NCI-H345 (cell line): ENCODE measurements at places on chromosomes 3 and 15.

DNA sequence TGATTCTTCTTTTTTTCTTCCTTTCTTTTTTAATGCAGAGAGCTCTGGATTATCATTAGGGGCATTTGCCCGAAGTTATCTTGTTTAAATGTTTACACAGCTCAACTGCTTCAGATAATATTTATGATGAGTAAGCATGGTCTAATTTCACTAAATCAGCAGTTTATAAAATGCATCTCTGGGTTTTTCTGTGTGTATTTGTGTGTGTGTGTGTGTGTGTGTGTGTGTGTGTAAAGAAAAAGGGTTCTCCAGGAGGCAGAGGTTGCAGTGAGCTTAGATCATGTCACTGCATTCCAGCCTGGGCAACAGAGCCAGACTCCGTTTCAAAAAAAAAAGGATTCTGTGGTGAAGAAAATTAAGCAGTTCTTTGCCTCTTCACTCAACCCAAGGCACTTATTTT is 25.9 kb upstream of the TNFSF10 start:
- no peak for DNase-seq

GRCh38 chr15:81481346-81481745 is 107.3 kb upstream of the TMC3 start:
- no peak for DNase-seq

DNA sequence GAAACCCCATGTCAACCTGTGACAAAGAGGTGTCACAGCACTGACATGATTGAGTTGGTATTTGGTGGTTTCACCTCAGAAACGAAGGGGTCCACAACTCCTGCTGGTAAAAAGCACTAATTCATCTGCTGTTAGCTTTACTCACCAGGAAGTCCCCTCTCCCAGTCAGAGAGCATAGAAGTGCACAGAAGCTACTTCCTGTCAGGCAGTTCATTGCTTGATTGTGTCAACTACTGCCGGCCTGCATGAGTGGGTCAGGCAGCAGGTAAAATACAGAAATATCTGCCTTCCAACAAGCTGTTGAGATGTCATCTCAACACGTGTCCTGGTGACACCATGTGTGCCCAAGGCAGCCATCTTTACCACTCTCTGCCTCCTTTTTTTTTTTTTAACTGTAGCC is 596.6 kb upstream of the NR2F2 start:
- DNase-seq = no peak

DNA sequence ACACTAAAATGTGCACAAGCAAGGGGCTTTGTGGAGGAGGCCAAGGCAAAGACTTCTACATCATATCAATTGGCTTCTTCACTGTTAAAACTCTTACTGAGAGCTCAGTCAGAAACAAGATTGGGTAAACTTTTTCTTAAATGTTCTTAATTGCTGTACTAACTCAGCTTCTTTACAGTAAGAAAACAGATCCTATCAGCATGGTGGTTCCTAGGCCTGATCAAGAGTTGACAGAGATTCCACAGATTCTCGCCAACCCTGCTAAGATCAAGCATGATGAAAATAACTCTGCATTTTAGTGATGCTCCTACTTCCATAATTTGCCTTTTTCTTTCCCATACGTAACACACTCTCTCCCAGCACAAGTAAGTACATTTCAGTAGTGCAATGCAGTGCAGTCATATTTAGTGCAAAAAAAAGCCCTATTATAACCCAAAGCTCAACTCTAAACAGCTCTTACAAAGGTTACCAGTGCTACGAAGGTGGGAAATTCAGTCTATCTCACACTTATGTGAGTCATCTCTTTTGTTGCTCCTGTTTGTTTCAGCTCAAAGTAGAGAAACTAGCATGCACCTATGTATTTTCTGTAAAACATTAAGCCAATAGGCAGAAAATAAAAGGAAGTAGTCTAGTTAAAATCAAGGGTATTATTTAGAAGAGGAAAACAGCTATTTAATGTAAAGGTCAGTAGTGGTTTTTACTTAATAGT is 29.9 kb downstream of the TIGIT start:
- no peak for DNase-seq

DNA sequence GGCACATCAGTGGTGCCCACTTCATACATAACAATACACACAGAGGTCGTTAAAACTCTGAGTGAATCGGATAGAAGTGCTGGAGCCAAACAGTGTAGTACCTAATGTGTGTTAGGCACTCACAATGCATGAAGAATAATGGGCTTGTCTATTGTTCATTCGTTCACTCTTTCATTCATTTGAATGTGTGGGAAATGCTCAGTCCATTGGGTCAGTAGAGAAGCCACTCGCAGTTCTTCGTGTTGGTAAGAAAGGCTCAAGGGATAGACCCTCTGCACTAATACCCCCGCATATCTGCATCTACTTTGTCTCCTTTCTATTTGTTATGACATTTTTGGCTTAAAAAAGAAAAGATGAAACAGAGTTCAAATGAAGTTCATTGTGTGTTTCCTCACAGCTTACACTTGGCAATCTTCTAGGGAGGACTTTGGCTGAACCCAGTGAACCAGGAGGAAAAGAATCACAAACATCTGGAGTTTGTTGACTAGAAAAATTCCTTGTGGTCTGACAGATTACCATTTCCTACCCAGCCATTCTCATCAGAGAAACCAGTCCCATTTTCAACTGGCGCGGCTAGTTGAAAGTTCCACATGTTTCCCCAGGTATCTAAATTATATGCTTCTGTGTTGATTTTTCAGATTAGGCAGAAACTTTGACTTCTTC is 32.8 kb upstream of the MFSD1 start:
- no peak for DNase-seq

GRCh38 chr3:190458040-190458439 is 8.3 kb upstream of the TMEM207 start:
- DNase-seq = no peak

GRCh38 chr3:143412084-143412483 is 292.5 kb downstream of the CHST2 start:
- no peak for DNase-seq

GRCh38 chr3:160987982-160988964 is 116.9 kb downstream of the B3GALNT1 start:
- no peak for DNase-seq

GRCh38 chr3:55297706-55298105 is 189.4 kb downstream of the WNT5A start:
- peak; percentile 72 for DNase-seq

DNA sequence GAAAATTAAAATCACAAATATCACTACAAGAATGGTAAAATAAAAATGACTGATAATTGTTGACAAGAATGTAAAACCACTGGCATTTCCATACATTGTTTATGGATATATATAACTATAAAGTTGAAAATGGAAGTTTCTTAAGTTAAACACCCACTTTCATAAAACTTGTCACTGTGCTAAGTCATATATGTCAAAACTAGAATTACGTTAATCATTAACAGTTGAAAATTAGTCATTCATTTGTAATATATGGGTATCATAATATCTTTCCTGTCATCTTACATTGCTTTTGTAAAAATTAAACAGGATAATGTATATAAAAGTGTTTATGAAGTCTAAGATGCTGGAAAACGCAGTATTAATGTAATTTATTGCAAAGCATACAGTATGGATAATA is 1398.6 kb upstream of the ALCAM start:
- DNase-seq = no peak

- no peak for DNase-seq
These were observed 27.2 kb upstream of the TMEM158 start for GRCh38 chr3:45253316-45253715.

DNA sequence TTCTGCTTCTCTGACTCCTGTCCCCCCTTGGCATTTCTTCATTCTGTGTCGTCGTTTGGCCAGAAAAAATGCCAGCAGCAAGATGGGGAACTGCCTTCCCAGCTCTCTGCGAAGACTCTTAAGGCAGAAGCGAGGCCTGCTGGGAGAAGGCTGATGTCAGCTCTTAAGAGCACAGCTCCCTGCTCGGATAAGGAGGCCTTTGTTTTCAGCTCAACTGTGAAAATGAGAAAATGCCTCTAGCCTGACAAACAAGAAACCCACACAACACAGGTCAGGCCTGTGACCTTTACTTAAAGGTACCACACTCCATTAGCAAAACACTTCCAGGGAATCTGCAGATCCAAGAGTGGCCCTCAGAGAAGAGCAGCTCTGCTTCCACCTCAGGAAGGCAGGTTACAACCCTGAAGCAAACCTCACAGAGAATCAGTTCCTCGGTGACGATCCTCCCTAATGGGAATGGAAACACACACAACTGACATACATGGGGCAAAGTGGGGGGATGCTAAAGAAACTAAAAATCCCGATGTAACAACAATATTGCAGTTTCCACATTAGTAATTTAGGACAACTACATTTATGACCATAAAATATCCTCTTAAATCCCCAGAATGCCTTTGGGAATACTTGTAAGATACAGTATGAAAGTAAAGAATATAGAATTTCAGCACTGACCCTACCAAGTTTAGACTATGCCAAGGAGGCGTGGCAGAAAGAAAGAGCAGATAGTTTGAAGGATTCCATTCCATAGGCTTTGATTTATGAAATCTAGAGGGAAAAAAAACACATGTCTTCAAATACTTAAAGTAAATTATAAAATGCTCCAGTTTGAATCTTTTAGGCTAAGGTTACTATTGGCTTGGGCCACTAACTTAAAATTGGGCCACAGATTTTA is 52.1 kb downstream of the VGLL4 start:
- no peak for DNase-seq

DNA sequence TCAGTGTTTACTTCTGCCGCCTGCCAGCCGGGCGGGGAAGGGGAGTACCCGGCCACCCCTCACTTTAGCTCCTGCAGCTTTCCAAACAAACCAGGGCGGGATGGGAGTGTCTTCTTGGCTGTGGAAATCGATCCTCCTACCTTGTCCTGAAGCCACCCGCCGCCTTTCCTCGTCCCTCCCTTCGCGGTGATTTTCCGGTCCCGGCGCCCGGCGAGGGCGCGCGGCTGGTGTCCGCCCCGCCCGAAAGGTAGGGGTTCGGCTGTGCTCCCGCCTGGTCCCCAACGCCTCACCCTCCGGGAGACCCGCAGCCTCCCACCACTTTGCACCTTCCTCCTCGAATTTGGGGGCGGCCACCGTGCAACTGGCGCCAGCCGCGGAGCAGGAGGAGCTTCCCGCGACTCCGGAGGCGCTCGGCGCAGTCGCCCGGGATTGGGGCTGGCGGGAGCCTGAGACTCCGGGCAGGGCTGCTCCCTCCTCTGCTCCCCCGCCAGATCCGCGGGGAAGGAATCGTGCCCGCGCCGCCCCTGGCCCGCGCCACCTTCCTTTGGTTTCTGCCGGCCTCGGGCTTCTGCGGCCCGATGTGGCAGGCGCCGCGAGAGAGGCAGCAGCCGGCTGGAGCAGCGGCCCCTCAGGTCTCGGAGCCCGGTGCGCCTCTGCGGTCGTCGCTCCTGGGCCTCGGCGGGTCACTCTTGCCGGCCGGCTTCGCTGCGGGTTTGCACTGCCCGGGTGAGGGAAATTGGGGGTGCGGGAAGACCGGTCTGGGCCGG is 30.7 kb upstream of the ST3GAL6 start:
- no peak for DNase-seq

DNA sequence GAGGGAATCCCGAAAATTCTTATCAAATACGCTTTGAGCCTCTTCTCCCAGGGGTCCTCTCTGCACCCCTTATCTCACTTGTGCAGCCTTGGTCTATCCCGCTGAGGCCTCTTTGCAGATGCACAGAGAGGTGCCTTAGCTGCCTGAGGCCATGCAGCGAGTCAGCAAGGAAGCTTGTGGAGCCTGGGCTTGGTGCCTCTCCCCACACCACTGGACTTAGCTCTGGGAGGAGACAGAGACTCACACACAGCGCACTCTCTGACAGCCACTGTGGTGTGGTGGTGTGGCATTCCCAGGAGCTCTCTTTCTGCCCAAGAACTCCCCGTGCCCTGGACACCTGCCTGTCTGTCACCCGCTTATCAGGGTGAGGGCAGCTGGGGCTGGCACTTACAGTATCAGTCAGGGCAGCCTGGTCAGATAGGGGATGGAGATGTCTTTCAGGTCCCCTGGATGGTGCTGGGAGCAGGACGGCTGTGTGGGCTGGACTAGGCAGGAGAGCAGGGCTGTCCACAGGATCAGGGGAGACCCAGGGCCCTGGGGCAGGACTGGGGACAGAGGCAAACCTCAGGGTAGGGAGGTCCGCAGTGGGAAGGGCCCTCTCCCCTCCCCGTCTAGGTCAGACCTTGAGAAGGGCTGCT is 10.2 kb upstream of the LINGO1 start:
- no peak for DNase-seq

DNA sequence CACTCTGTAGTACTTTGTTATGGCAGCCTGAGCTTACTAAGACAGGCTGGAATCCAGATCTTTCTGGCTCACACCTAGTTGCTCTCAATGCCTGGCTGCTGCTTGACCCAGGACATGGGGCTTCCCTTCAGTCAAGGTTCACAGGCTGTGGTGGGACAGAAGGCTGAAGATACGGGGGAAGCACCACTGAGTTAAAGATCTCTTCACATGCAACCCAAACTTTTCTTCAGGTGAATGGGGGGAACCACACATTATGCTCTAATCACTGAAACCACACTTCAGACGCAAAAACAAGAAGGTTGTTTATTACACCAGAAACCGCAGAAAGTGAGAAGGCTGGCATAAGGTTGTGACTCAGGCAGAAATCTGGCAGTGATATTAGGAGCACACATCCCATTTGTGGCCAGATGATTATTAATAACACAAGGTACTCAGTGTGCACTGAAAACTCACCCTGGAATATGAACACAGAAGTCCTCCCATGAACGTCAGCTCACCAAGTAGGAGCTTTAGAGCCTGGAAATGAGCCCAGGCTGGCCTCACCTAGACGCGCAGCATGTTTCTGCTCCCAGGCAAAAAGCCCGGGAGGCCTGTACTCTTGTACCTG is 230.5 kb upstream of the CHRNA7 start:
- DNase-seq = no peak

DNA sequence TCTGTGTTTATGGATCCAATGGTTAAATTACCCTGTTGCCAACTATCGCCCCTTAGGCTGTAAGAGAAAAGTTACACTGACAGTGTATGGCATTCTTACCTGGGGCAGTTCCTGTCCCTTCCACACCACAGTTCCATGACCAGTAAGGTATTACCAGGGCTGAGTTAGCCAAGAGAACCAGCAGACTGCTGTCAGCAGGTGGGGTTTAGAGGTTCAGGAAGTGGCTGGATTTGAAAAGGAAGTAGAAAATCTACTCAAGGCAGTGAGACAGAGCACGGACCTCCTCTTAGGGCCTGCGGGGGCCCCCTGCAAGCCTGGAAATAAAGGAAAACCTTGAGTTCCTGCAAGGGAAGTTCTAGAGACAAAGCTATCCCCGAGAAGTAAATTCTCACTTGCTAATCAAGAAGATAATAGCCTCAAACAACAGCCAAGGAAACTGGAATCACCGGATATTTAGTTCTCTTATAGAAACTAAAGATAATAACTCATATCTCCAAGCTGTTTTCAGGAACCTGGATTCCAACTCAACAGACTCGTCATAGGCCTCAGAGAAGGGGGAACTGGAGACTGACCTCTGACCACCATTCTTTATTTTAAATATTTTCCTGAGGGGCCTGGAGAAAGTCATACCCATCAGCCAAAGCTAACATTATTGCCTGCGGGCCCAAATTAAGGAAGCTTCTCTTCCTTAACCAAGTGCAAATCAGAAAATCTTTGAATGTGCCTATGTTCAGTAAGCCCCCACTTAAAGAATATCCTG is 161.7 kb downstream of the ANXA2 start:
- no peak for DNase-seq
